ENCODE measurements at places on chromosomes 12 and 14.
A peak's percentile ranks its signal among the peaks of the same experiment; 100 is the strongest.

DNA sequence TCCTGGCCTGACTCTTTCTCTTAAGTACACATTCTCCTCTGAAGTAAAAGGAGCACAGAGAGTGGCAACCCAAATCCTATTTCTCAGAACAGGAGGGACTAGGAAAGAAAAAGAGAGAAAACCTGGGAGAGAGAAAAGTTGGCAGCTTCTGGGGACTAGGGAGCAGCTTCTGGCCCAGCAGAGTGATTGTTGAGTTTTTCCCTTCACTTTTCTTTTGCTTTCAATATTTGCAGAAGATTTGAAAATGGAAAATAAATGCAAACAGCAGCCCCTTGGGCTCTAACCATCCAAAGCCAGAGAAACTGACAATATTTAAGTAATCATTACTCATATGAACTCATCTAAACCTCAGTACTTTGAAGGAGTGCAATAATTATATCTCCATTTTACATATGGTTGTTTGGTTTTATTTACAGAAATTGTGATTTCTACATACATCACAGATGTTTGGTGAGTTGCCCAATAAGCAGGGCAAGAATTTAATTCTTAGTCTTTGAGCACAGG, 28.8 kb upstream of the IGF1 start:
- no peaks in the 10 kb centered on the region for H3K36me3 ChIP-seq
- no peak overlapping the region for H3K4me3 ChIP-seq
- DNase-seq: no peak
- no peaks in the 10 kb centered on the region for H3K27me3 ChIP-seq

- H3K27me3 ChIP-seq: no peaks in the 10 kb centered on the region
- no peaks in the 10 kb centered on the region for H3K36me3 ChIP-seq
- H3K4me3 ChIP-seq: no peak overlapping the region
- no peak overlapping the region for H3K27ac ChIP-seq
Measured at GRCh38 chr14:46344327-46344937, 307.1 kb downstream of the RPL10L start.

DNA sequence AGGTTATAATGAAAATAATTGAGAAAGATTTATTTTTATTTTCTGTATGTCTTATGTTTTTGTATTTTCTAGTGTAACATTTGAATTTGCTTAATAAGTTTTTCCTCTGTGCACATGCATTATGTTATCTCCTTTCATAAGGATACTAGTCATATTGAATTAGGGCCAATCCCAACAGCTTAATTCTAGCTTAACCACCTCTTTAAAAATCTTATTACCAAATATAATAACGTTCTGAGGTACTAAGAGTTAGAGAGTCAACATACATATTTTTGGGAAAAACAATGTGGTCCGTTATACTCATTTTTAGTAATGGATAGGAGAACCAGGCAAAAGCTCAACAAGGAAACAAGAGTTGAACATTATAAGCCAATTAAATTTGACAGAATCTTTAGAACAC, 845.6 kb upstream of the SEL1L start:
- H3K27me3 ChIP-seq: no peaks in the 10 kb centered on the region
- DNase-seq: no peak
- H3K27ac ChIP-seq: no peak overlapping the region

- H3K4me3 ChIP-seq: no peak overlapping the region
- H3K4me1 ChIP-seq: no peaks in the 10 kb centered on the region
- no peak for DNase-seq
- peaks cover 47% of the 10 kb centered on the region for H3K36me3 ChIP-seq
Measured at GRCh38 chr14:67644428-67644827, 24.7 kb downstream of the ARG2 start.

DNA sequence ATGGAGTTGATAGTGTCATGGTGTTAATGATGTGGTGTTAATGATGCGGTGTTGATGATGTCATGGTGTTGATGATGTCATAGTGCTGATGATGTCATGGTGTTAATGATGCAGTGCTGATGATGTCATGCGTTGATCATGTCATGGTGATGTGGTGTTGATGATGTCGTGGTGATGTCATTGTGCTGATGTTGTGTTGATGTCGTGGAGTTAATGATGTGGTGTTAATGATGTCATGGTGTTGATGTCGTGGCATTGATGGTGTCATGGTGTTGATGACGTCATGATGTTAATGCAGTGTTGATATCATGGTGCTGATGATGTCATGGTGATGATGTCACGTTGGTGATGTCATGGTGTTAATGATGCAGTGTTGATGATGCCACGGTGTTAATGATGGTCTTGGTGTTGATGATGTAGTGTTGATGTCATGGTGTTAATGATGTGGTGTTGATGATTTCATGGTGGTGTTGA, 49.1 kb upstream of the RIMBP2 start:
- no peaks in the 10 kb centered on the region for H3K4me1 ChIP-seq
- no peak for DNase-seq
- H3K27ac ChIP-seq: no peak overlapping the region
- no peaks in the 10 kb centered on the region for H3K36me3 ChIP-seq
- no peak overlapping the region for H3K4me3 ChIP-seq

DNA sequence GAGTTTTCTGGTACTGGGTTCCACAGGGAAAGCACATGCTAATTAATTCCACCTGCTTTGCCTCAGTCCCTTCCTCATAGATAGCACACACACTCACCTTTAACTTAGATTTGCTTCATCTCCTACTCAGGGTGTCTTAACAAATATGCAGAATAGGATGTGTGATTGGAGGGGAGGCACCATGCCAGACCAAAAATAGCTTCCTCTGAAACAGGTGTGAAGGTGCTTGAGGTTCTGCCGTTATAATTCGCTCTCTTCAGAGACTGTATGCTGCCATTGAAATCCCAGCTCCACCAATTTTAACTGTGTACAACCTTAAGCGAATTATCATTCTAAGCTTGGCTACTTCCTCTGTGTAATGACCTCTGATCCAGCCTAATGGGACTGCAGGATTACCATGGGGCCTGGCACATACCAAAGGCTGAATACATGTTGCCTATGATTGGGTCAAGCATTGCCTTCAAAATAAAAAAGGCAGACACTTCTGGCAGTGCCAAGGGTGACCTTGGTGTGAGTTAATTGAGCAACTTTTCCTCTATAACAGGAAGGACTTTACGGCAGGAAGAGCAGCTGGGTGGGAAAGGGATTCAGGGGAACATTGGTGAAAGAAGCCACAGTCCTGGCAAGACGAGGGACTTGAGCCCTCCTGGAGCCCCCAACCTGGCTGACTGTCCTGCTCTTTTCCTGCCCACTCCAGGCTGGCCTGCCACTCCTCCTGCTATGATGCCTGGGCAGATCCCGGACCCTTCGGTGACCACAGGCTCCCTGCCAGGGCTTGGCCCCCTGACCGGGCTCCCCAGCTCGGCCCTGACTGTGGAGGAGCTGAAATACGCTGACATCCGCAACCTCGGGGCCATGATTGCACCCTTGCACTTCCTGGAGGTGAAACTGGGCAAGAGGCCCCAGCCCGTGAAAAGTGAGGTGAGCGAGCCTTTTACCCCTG, 9.7 kb downstream of the JDP2 start:
- no peak for DNase-seq
- H3K27ac ChIP-seq: no peak overlapping the region
- H3K4me3 ChIP-seq: no peak overlapping the region

- no peak overlapping the region for H3K27ac ChIP-seq
- H3K36me3 ChIP-seq: no peaks in the 10 kb centered on the region
- no peaks in the 10 kb centered on the region for H3K4me1 ChIP-seq
- peak; percentile 42 for DNase-seq
- no peak overlapping the region for H3K4me3 ChIP-seq
Measured at GRCh38 chr12:3041558-3042164, 35.5 kb upstream of the TSPAN9 start.

DNA sequence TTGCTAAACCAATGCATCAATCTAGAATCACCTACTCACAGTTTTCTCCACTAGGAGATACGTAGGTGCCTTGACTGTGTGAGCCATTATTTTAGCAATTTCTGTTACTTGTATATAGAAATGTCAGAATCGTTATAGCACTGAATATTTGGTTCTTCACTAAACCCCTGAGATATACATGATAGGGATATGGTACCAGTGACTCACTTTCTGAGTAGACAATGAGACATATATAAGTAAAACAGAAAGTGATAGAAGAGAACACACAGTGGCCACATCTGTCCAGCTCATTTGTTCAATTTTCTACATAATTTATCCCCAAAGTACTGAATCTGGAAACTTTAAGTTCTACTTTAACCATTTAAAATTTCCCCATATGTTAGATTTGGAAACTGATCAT, 1505.5 kb upstream of the TMEM132C start:
- H3K4me1 ChIP-seq: no peaks in the 10 kb centered on the region
- no peaks in the 10 kb centered on the region for H3K36me3 ChIP-seq
- H3K27ac ChIP-seq: no peak overlapping the region
- DNase-seq: no peak
- H3K4me3 ChIP-seq: no peak overlapping the region

DNA sequence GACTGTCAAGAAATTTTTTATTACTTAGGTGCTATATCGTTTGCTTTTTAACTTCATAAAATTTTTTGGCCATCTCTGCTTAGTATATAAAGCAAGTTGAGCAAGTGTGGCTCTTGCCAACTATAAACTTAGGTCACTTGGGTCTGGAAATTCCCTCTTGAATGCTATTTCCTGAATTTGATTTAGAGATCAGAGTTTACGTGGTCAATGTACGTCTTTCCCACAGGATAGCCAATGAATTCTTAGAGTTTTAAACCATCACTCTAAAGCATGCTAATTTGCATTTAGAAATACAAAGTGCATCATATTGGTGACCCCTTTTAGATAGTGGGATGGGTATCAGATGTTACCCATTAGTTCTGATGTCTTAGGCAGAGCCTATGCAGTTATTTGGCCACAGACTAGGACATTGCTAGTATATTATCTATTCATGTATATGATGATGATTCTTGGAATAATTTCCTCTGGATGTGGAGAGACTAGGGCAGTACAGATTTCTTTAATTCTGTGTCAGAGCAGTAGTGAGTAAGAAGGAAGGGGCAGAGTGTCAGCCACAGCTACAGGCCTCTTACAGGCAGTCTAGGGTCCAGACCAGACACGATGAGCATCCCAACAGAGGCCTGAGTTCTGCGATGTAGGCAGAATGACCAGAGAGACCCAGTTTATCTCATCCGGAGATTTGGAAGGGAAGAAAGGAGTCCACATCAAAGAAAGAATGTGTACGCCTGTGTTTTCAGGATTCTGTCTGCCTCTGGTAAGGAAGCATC, 30.3 kb downstream of the SCN8A start:
- no peaks in the 10 kb centered on the region for H3K27me3 ChIP-seq
- H3K4me1 ChIP-seq: no peaks in the 10 kb centered on the region
- no peak overlapping the region for H3K27ac ChIP-seq
- DNase-seq: no peak
- H3K4me3 ChIP-seq: no peak overlapping the region
- no peaks in the 10 kb centered on the region for H3K36me3 ChIP-seq

- no peaks in the 10 kb centered on the region for H3K4me1 ChIP-seq
- no peak overlapping the region for H3K27ac ChIP-seq
- no peak overlapping the region for H3K4me3 ChIP-seq
- no peak for DNase-seq
- no peaks in the 10 kb centered on the region for H3K36me3 ChIP-seq
Measured at GRCh38 chr12:65524666-65525065, 246.2 kb downstream of the MSRB3 start.

DNA sequence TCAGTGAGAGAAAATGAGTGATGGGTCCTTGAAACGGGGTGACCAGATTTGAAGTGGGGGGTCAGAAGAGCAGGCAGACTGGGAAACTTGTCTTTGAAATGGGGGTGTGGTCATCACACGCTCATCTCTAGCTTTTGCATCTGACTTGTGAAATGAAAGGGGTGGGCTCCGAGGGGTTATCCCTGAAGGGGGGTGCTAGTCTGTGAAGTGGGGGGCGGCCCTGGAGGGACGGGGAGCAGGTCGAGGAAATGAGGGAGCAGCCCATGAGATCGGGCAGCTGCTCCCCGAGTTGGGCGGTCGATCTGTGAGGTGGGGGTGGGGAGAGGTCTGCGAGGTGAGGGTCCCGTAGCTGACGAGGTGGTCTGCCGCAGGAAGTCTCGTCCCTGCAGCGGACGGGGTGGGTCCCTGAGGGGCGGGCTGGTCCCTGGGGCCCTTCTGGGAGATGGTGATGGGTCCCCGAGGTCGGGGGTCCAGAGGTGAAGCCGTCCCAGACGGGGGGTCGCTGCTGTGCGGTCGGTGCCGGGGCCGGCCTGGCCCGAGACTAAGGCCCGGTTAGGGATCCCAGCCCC, 542 bp downstream of the PXN start:
- DNase-seq: no peak
- peaks cover 60% of the 10 kb centered on the region for H3K4me1 ChIP-seq
- H3K4me3 ChIP-seq: peak overlapping the region; percentile 93
- no peaks in the 10 kb centered on the region for H3K27me3 ChIP-seq
- peak overlapping the region; percentile 34 for H3K27ac ChIP-seq
- H3K36me3 ChIP-seq: no peaks in the 10 kb centered on the region

DNA sequence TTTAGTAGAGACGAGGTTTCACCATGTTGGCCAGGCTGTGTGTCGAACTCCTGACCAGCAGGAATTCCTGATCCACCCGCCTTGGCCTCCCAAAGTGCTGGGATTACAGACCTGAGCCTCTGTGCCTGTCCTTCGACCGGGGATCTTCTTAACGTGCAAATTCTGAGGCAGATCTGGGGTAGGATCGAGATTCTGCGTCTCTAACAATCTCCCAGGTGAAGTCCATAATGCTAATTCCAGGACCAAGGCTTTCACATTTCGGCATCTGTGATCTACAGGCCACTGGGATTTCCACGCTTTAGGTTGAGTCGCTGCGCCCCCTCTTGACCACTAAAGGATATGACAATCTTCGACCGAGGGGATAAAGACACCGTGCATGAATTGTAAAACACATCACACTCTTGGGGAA, 24.8 kb downstream of the FOS start:
- peak overlapping the region; percentile 53 for H3K4me3 ChIP-seq
- peaks cover 56% of the 10 kb centered on the region for H3K4me1 ChIP-seq
- peak overlapping the region; percentile 58 for H3K27ac ChIP-seq
- peak; percentile 72 for DNase-seq
- no peaks in the 10 kb centered on the region for H3K36me3 ChIP-seq

DNA sequence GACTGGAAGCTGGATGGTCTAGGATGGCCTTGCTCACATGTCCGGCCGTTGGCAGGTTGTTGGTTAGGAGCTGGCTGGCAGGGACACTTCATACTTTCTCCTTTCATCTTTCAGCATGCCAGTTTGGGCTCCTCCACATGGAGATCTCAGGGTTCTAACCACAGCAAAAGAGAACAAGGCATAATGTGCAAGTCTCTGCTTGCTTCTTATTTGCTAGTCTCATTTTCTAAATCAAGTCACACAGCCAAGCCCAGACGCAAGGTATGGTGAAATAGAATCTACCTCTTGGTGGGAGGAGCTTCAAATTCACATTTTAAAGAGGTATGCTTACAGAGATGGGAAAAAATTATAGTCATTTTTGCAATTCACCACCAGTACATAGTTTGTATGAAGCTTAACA, 69.1 kb upstream of the NAP1L1 start:
- H3K27ac ChIP-seq: no peak overlapping the region
- H3K4me3 ChIP-seq: no peak overlapping the region
- H3K27me3 ChIP-seq: no peaks in the 10 kb centered on the region
- DNase-seq: no peak
- H3K36me3 ChIP-seq: no peaks in the 10 kb centered on the region

- H3K4me3 ChIP-seq: no peak overlapping the region
- H3K27ac ChIP-seq: no peak overlapping the region
- H3K36me3 ChIP-seq: no peaks in the 10 kb centered on the region
- no peaks in the 10 kb centered on the region for H3K4me1 ChIP-seq
Measured at GRCh38 chr12:58465418-58465817, 454.9 kb downstream of the LRIG3 start.

Measured in CD14-positive monocyte (primary cell).